ENCODE measurements at places on chromosomes 1 and 21.

DNA sequence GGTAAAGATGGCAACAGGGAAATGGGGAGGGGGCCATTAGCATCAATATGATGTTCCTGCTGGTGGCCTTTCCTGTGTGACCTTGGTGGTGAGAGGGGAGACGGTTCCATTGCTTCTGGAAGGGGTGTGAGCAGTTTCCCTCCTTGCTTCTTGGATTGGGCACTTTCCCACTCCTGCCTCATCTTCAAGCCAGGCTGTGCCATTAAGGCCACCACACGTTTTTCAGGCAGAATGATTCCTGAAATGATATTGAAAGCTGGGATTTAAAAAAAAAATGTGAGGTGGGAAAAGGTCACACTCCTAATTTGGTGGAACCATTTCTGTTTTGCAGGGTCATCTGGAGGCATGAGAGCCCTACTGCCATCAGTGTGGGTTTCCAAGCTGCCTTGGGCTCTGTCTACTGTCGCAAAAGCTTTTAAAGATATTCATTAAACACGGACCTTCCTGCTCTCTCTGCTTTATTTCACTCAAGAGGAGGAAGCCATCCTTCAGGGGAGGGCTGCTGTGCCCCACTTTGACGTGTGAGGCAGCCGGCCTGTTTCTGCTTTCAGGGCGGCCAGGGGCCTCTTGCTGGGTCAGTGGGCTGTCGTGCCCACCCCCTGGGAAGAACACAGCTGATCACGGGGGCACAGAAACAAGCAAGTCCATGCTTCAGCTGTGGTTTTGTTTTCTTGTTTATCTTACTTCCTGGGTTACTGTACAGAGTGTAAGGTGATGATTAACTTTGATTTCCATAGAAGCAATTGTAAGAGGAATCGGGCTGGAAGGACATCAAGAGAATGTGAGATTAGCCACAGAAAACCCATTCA is 8.0 kb downstream of the RIIAD1 start:
- no peak for DNase-seq

- no peak for DNase-seq
Measured at GRCh38 chr1:18989176-18989799, 32.8 kb upstream of the IFFO2 start.

GRCh38 chr1:21490774-21491487 is 18.3 kb upstream of the ALPL start:
- peak; percentile 81 for DNase-seq

GRCh38 chr21:37986751-37987399 is 70.6 kb upstream of the KCNJ6 start:
- no peak for DNase-seq

- DNase-seq = no peak
Measured at GRCh38 chr1:162716123-162716522, 74.4 kb upstream of the HSD17B7 start.

DNA sequence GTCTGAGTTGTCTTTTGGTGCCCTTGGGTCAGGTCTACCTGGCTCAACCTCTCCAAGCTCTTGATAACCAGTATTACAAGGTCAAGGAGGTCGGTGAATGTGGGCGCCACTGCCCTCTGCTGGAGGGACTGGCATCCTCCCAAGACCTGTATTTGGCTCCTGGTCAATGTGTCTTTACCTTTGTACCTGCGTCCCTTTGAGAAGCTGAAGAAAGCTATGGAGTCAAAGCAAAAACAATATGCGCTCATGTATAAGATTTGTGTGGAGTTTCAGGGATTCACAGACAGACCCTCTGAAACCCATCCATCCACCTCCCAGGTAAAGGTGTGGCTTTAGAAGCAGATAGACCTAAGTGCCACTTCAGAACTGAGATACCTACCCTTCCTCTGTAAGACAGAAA is 61.8 kb upstream of the NBL1 start:
- DNase-seq = peak; percentile 60

DNA sequence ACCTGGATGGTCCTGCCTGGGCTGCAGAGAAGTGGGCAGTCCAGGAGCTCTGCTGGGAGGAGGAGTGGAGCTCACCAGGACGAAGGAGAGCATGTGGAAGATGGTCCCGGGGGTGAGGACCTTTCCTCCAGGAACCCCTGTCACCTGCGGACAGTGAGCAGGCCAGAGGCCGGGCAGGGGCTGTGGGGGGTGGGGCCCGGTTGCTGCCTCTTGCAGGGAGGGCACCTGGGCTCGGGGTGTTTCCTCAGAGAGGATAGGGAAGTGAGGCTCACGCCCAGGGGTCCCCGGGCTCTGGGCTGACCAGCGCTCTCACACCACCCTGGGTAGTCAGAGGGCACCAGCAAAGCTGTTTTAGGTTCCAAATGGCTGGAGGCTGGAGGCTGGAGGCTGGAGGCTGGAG is 22.7 kb upstream of the PEX10 start:
- DNase-seq = no peak

DNA sequence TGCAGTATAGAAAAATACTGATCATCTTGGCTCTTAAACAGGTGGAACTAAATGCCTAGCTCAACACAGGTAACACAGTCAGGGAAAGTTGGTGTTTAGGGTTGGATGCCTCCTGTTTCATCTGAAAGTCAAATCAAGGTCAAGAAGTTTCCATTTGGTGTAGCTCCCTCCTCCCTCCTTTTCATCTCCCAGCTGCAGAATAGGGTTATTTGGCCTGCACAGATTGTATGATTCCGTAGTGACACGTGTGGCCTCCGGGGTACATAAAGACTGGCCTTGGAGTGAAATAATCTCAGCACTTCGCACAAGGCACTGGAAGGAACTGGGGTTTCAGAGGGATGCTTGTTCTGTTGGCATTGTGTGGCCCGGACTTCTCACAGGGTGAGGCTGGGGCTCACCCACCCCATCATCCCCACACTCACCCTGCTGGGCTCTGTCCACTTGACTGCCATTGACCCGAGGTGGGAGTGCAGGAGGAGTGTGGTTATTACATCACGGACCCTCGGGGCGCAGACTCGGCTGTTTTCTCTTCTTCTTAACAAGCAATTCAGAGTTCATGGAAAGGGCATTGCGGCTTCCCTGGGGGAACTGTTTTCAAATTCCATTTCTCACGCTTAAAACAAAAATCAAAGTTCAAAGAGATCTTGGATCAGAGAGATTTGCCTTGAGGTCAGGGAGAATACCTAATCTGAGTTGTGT is 18.4 kb downstream of the IGSF5 start:
- DNase-seq = no peak

GRCh38 chr1:39282537-39283216 is 78.2 kb downstream of the MACF1 start:
- no peak for DNase-seq

- no peak for DNase-seq
Measured at GRCh38 chr1:89407360-89407759, 43.5 kb downstream of the GBP6 start.
